ENCODE measurements at places on chromosomes 6 and 20.

GRCh38 chr6:93902517-93902916 is 483.2 kb upstream of the EPHA7 start:
- no peak for DNase-seq

DNA sequence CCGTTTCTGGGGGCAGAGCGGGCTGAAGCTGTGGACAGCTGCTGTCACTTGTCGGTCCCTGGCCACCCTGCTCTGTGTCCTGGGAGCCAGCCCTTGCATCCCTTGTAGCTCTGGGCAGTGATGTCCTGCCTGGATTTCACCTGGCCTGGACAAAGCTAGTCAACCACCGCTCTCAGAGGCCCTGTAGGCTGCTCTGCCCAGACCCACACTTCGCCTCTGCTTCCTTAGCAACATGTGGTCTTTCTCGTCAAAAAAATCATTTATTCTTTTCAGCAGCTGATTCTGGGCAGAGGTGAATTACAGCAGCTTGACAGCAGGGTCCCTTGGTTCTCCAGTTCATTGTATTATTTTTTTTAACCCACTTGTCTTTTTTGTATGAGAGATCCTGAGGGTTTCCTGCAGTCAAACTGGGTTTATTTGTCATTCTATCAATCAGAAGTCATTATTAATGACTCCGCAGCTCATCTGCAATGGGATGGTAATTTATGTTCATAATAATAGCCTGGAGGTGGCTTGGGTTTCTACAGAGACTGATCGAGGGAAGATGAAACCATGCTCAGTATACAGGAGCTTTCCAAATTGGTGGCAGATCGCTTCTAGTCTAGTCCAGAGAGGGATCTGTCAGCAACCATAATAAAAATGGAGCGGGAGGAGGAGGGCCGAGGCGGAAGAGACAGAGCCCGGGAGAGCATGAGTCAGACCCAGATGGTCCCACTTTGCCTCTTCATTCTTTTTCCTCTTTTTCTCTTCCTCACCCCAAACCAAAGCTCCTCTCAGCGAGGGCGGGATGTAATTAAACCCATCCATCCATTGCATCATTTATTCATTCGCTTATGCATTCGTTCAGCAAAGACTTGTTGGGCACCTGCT is 22.4 kb downstream of the EDN3 start:
- no peak for DNase-seq

- no peak for DNase-seq
Measured at GRCh38 chr6:39273406-39273821, 40.8 kb downstream of the KCNK17 start.

DNA sequence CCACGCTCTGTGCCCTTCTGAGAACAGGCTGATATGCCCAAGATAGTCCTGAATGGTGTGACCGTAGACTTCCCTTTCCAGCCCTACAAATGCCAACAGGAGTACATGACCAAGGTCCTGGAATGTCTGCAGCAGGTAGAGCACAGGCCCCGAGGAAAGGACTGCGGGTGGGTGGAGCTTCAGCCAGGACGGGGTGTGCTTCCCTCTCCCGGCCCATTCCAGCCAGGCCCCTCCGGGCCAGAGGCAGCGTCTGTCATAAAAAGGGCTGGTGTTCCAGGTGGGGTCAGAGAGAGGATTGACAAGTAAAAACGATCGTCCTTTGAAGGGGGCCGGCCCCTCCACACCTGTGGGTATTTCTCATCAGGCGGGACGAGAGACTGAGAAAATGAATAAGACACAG is 1.3 kb downstream of the RTEL1 start:
- no peak for DNase-seq

DNA sequence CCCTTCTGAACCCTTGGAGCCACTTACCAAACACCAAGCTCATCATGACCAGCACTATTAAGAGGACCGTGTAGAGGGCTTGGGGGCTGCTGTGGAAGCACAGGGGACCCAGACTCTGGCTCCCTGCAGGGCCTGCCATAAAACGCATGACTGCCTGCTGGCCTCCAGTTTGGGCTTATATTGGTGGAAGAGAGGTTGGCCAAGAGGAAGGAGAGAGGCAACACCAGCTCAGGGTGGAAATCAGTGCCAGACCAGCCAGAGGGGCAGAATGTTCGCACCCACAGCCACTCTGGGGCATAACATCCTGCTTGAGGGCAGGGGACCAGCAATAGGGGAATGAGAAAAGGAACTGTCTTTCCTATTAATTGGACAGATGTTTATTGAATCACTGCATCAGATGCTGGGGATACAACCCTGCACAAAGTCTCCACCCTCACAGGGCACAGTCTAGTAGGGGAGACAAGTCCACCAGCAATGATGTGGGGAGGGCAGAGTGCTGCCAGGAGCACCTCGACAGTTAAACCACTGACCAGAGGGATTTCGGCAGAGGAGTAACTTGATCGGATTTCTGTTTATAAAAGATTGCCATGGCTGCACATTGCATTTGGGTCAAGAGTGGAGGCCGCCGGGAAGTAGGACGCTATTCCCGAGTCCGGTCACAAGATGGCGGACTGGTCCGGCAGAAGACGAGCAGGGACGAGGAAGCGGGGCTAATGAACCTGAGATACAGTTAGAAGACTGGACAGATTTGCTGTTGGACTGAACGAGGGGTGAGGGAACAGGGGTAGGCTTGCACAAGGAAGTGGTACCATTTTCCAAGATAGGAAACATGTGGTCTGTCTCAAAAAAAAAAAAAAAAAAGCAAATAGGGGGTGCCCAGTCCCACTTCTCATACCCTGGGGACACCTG is at the start of gene LY6G5C:
LY6G5C (minus strand) TSS at position 842 of the 909 bp plus-strand sequence; CDS start at position 148, 694 bp downstream.
- DNase-seq = peak; percentile 77

GRCh38 chr6:167789358-167789757 is 37.4 kb upstream of the AFDN start:
- DNase-seq = no peak

DNA sequence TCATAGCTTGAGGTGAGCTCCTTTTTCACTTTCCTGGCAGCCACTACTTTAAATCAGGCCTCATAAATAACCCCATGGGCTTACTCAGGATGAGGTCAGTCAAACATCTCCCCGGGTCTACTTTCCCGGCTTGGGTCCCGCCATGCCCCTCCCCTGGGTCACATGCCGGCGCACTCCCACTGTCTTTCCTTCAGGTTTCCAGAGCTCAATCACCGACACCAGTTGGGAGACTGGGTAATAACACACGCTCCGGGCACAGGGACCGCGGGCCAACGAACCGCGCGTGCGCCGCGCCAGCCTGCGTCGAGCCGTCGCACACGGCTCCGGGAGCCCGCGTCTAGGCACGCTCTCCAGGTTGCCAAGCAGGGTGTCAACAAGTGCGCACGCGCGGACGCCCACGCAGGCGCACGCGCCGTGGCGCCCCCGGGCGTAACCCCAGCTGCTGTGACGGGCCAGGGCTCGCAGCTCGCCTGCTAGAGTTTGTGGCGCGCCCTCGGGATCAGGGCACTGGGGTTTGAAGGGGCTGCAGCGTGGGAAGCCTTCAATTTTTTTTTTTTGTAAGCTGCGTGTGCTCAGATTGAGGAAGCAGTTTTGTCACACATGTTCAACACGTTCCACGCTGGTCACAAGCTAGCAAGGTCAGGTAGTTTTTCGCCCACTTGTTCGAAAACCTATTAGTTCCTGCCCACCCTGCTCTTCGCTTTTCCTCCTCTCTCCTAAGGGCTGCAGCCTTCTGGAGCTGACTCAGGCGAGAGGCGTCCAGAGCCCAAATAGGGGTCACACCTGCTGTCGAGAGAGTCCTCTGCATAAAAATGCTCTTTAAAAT is 31.8 kb downstream of the TFAP2B start:
- DNase-seq = no peak

DNA sequence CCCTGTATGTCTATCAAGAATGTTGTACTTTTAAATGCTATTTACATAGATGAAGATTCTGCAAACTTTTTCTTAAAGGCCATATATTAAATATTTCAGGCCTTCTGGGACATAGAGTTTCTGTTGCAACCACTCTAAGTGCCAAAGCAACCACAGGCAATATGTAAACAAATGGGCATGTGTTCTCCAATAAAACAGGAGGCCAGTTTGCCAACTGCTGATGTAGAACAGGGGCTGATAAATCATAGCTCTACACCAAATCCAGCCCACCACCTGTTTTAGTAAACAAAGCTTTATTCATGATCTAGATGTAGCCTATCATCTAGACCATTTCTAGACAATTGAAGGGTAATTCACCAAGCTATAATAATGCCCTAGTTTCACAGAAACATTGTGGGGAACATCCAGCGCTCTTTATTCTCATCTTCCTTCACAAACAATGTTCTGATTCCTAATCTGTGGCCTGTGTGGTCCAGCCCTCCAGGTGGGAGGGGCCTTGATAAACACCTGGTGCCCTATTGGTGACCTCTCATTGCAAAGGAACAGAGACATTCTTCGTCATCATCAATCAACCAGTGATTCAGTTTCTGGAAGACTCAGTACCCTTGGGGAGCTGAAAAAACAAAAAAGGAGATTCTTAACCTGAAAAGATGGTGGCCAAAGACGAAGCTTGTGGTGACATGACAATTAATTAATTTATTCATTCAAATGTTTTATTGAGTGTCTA is 80.2 kb downstream of the PREP start:
- no peak for DNase-seq

- DNase-seq = no peak
Measured at GRCh38 chr20:62632575-62633090, 9.7 kb upstream of the SLCO4A1 start.

- DNase-seq = no peak
Measured at GRCh38 chr6:21781128-21781527, 187.6 kb downstream of the SOX4 start.

DNA sequence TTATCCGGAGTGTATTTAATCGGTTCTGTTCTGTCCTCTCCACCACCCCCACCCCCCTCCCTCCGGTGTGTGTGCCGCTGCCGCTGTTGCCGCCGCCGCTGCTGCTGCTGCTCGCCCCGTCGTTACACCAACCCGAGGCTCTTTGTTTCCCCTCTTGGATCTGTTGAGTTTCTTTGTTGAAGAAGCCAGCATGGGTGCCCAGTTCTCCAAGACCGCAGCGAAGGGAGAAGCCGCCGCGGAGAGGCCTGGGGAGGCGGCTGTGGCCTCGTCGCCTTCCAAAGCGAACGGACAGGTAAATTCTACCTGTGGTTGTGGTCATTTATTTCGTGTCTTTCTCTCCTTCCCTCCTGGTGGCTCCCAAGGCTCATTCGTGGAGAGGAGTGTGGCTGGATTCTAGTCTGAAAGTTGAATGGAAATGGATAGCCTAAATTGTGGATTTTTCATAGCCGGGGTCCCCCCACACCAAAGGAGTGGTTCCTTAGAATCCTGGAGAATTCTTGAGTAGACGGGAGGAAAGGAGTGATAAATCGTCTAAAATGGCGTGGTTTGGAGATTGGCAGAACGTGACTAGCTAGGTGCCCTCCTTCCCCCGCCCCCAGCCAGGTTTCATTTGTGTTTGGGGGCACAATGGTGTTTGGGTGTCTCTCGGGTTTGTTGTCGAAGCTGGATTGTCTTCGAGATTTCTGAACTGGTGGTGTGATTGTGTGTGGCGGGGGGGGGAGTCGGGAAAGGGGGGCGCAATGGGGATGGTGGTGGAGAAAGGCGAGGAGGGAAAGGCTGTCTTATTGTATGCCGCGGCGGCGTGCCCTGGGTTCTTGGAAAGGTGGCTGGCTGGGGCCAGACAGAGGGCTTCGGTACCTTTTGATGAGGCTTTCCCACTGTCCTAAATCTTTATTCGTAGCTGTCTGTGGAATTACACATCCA is 673 bp downstream of the MARCKS start:
- no peak for DNase-seq

GRCh38 chr6:33072508-33073100 is 845 bp downstream of the HLA-DPA1 start:
- DNase-seq = no peak

- DNase-seq = no peak
Measured at GRCh38 chr6:20148433-20148832, 63.8 kb downstream of the MBOAT1 start.

DNA sequence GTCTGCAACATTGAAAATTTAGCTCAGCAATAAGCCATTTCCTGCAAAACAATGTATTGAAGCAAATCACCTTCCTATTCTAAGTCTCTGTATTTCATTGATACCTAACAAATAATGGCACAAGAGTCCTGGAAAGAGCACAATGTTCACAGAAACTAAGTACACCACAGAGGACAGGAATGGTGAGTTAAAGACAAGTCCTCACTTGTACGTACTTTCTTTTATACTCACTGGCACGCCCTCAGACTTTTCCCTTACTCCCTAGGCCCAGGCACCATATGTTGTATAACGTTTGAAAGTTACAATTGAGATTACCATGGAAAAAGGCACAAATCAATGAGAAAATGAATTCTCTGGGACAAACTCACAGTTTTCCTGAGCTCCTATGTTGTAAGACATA is 683.0 kb upstream of the MANEA start:
- DNase-seq = no peak

DNA sequence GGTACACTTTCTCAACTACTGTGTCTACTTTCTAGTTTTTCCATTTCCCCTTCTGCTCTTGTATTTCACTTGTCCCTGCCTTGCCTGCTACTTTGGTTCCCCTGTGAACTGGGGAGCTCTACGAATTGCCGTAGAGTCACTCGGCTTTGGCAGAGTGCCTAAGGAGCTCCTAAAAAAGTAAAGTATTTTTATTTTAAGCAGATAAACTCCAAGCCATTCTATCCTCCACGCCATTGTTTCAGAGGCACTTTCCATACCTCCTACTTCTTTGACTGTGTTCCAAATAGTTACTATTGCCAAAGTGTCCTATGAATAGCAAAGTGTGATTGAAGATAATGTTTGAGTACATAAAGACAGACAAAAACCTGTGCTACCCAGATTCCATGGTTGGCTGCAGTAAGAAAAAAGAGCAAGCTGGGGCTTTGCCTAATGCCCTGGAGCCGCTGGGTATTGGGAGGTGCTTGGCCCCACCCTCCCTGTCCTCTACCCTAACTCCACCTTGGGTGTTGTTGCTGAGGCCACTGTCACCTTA is 5.1 kb upstream of the MBOAT1 start:
- DNase-seq = no peak

- no peak for DNase-seq
Measured at GRCh38 chr6:105900125-105900937, 185.8 kb upstream of the PRDM1 start.

DNA sequence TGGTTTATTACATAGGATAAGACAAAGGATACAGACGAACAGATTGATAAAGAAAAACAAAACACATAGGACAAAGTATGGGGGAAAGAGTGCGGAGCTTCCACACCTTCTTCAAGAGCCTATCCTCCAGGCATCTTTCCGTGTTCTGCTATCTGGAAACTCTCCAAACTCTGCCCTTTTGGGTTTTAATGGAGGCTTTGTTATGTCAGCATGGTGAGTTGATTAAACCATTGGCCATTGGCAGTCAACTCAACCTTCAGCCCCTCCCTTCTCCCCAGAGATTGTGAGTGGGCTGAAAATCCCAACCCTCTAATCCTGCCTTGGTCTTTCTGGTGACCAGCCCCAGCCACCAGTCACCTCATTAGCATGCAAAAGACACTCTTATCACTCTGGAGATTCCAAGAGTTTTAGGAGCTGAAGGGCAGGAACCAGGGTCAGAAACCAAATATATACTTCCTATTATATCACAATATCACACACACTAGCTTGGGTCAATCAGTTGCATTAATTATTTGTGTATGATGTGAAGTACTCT is 23.8 kb downstream of the HLA-DOB start:
- DNase-seq = no peak

GRCh38 chr6:163494279-163494727 is 79.8 kb downstream of the QKI start:
- DNase-seq = no peak

Measured in D721Med (cell line).